ENCODE measurements at places on chromosomes 16 and 17.

DNA sequence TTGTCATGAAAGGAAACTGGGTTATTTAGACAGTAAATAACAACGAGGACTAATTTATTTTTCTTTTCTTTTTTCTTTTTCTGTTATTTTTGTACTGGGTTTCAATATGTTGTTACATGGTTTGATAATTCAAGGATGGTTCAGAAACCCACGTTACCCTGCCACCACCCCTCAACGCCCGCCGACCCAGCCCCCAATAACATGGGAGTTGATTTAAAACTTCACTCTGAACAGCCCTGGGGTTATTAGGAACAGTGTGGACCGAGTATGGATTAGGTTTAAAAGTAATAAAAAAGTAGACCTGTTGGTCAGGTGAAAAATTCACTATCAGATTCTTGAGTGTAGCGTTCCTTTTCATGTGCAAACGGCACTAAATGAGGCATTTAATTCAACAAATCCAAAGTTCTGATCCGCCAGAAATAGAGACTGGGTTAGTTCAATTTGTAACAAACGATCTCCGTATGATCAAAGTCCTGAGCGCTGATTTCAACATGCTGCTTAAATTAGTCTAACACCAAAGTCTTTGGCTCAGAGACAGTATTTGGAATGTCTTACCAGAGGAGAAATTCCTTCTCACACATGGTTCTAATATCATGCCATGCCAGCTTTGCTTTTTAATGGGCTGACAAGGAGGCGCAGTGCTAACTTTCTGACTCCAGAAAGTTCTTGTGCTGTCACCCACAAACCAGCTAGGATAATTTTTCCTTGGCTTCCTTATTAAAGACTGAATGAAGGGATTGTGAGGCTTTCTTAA is 173.1 kb upstream of the IRX3 start:
- no peak for DNase-seq

- no peak for DNase-seq
Measured at GRCh38 chr17:60506312-60506711, 19.7 kb downstream of the APPBP2 start.

DNA sequence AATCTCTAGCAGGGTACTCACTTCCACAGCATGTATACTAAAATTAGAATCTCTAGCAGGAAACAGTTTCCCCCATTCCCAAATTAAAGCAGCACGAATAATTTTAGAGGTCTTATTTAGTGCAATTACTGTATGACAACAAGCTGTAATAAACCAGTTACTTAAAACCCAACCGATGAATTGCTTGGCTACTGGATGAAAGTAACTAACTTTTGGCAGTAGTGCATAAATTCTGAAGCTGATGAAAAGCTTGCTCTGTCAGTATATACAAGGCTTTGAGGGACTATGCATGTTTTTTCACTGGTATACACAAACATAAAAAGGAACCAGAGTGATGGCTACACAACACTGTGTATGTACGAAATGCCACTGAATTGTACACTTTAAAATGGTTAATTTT is 89.4 kb downstream of the CFDP1 start:
- DNase-seq, result no peak

- no peak for DNase-seq
Measured at GRCh38 chr16:77359065-77359502, 75.8 kb downstream of the ADAMTS18 start.

DNA sequence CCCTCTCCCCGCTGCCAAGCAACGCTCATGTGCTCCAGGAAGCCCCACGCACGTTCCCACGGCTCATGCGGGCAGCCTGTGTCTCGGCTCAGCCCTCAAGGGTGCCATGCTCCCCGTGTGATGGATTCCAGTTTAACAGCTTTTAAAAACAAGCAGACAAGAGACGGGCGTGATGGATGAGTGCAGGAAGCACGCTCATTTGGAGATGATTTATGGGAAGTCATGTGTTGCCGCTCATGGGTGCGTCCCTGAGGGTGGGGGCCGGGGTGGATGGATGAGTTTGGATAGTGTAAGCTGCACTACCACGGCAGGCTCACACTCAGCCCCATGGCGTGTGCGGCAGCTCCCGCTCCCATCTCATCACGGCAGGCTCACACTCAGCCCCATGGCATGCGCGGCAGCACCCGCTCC is 132.8 kb downstream of the RBFOX3 start:
- no peak for DNase-seq

DNA sequence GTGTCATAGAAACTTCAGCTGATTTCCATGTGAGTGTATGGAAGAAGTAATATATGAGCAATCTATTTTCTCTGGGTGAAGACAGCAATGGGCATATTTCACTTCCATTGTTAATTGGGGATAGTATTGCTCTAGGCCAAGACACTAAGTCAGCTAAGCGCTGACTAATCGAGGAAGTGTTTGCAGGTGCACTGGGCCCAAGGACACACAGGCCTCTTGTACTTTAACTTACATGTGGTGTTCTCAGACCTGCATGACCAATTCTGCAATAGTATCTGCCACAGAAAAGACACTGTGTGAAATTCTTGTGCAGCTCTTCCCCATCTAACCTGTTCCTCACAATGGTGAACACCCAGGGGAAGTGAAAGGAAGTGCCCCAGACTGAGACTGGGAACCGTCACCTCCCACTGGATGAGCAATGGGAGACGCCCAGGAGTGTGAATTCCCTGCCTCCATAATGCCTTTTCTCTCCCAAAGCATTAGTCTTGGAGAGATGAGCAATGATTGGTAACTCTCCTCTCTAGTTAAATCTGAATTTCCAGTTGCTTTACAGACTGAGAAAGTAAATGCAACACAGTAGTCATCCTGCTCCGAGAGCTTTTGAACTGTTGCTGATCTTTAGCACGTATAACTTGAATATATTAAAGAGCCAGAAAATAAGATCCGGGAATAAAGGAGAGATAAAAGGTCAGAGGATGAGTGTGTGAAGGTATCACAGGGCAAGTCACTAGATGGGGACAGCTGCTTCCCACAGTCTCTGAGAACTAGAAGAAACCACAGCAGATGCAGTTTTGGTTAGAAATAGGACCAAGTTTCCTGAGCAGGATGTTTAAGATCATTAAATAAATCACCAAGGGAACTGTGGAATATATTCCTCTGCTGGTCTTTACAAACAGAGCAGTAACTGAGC is 82.6 kb downstream of the CDK5R1 start:
- no peak for DNase-seq

DNA sequence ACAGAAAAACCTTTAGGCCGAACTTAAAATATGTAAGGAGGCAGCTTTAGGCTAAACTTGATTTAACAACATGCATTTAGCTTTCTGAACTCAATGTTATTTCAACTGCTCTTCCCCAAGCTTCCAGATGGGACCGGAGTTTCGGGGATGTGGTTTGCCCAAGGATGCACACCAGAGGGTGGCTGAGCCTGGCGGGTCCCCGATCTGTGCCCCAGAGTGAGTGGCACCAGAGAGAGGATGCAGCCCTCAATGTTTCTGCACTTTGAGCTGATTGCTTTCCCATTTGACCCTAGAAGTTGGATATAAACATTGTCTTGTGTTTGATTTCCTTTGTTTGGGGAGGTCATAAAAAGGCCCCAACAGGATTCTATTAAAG is 348.0 kb upstream of the TNRC6C start:
- DNase-seq, result no peak

DNA sequence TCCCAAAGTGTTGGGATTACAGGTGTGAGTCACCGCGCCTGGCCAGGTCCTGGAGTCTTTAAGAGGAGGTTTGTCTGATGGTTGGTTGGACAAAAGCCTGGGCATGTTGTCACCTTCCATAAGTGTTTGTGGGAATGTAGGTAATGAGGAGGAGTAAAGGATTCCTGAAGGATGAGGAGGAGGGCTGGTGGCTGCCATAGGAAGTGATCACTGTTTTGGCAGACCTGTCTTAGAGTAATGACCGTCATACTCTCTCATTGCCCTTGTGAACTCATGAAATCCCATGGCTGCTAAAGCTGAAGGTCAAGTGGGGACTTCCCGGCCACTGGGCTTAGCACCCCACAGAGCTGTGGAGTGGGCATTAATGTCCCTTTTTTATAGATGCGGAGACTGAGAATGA is 40.5 kb downstream of the TENT4B start:
- DNase-seq, result no peak

DNA sequence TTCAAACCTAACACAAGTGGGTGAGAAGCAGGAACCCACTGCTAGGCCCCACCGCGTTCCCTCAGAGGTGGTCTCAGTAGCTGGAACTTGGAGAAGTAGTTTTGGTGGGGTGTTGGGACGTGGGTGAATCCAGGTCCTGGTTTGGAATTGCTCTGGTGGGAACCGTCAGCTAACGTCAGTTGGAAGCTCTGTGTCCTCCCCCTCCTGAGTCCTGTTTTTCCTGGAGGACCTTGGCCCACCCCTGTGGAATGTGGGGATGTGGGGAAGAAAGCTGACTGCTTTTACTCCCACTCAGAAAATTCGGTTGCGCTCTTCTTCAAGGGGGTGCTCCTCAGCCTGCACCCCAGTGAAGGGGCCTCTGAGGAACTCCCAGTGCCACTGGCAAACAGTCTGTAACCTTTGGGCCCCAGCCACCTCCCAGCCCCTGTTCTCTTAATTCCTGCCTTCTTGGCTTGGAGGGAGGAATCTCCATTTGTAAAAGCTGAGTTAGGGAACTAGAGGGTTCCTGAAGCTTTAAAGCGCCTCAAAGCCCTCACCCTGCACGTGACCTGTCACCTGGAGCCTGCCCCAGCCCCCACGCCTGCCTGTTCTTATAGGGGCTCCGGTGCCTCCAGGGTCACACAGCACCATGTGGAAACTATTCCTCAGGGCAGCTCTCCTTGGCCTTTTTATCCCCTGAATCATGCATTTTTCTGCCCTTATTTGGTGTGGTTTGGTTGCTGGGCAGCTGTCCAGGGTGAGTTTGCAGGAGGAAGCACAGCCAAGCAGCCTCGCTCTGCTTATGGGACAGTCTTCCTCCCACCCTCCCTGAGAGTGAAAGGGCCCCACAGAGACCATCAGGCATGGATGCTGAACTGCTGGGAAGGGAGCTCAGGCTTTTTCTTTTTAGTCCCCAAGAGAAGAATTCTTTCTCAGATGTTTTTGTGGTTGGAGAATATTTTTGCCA is 16.2 kb upstream of the NAGLU start:
- no peak for DNase-seq

GRCh38 chr16:70678898-70679670 is 6.8 kb downstream of the MTSS2 start:
- no peak for DNase-seq

DNA sequence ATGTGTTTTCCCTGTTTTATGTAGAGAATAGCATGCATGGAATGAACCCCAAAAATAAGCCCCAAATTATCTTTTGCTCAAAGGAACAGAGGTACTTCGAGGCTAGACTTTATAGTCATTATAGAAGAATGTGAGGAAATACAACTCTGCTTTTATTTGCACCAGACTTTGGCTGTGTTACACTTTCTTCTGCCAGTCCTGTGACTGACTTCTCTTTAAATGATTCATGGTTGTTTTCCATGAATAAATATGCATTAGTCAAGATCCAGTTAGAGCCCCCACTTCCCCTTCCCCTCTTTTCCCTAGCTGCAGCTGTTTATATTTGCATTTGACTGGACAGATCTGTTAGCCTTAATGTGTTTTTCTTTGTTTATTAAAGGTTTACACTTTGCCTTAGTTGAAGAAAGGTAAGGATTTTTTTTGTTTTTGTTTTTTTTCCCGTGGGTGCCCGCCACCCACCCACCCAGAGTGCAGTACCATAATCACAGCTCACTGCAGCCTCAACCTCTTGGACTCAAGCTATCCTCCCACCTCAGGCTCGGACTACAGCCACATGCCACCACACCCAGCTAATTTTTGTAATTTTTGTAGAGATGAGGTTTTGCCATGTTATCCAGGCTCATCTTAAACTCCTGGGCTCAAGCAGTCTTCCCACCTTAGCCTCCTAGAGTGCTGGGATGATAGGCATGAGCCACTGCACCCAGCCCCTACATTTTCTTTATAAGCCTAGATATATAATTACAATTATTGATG is 152.6 kb downstream of the CYB561 start:
- DNase-seq, result no peak
